ENCODE measurements at places on chromosomes 2 and 18.
A peak's percentile ranks its signal among the peaks of the same experiment; 100 is the strongest.

GRCh38 chr2:177242121-177242987, 22.2 kb downstream of the NFE2L2 start:
- DNase-seq: peak; percentile 85

- DNase-seq: no peak
Measured at GRCh38 chr2:6309415-6310255, 556.1 kb downstream of the CMPK2 start.

GRCh38 chr18:5678779-5679406, 135.1 kb upstream of the EPB41L3 start:
- no peak for DNase-seq

- no peak for DNase-seq
Measured at GRCh38 chr2:200330351-200331060, 24.0 kb downstream of the SPATS2L start.

- peak; percentile 33 for DNase-seq
Measured at GRCh38 chr2:67752969-67753368, 309.8 kb downstream of the C1D start.

- DNase-seq: no peak
Measured at GRCh38 chr2:208556983-208557484, 150.4 kb downstream of the PTH2R start.

- DNase-seq: no peak
Measured at GRCh38 chr2:61018318-61018755, 282 bp upstream of the PUS10 start.

All from AG20443 (cell line).